ENCODE measurements at places on chromosomes 4 and X. TPM values are rescaled to one million over a fixed set of nuclear protein-coding genes. Genes with fewer than 3 reads are reported as not detected.

Gene RNF128
- total RNA-seq = 61.5 TPM

Gene ZNF275
- 5.5 TPM for total RNA-seq

Gene RAB9A
- 4.8 TPM for total RNA-seq

Gene SPANXC
- not detected for total RNA-seq
